Frontal cortex (tissue), 4 donors: ENCODE measurements at places on chromosomes 16 and 17.

DNA sequence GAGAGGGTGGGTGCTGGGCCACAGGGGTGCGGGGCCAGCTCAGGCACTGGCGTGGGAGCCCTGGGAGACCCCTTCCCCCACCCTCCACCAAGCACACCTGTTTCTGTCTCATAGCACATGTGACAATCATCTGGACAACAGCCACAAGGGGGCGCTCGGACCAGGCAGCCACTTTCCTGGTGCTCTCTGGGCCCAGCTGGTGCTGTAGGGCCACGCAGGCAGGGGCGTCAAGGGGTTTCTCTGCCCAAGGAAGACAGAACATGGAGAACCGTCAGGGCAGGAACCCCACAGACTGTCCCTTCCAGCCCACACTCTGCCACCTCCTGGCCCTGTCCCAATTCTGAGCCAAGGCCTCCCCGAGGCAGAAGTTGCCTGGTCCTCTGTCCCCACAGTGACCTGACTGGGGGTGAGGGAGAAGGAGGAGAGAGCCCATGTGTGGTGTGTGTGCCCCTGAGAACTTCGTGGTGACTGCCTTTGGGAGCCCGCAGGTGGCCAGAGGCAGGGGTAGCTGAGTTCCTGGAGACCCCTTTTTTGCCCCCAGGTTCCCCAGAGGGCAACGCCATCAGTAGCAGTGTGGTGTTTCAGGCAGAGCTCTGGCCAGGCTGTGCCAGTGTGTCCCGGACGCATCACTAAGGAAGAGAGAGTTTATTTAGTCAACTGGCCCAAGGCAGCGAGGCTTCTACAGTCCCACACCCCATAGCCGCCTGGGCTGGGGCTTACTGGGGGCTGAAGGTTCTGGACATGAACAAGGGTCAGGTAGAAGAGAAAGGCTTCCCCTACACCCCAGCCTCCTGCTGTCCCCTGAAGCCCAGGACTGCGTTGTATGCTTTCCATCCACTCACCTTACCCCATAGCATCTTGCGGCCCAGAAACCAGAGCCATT is 3.1 kb upstream of the SETD6 start:
- DNase-seq = no peak

GRCh38 chr16:14611660-14612059 is 18.4 kb downstream of the PARN start:
- no peak for DNase-seq

DNA sequence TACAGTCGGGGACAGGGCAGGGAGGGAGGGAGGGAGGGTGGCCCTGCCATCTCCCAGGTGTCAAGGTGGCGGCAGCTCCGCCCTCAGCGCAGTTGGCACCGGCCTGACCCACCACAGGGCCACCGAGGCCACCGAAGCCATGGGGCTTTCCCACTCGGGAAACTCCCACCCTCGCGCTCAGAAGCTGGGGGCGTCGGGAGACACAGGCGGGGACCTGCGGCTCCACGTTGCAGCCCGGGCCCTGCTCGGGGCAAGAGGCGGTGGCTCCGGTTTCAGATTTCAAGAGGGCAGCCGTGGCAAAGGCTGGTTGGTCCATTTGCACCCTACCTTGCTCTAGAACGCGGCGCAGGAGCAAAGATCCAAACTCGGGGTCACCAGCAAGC is 544 bp downstream of the CYB561 start:
- no peak for DNase-seq

- DNase-seq = no peak
Measured at GRCh38 chr17:76432712-76433336, 20.1 kb downstream of the UBE2O start.

GRCh38 chr17:81528651-81529436 is 667 bp downstream of the FSCN2 start:
- no peak for DNase-seq

DNA sequence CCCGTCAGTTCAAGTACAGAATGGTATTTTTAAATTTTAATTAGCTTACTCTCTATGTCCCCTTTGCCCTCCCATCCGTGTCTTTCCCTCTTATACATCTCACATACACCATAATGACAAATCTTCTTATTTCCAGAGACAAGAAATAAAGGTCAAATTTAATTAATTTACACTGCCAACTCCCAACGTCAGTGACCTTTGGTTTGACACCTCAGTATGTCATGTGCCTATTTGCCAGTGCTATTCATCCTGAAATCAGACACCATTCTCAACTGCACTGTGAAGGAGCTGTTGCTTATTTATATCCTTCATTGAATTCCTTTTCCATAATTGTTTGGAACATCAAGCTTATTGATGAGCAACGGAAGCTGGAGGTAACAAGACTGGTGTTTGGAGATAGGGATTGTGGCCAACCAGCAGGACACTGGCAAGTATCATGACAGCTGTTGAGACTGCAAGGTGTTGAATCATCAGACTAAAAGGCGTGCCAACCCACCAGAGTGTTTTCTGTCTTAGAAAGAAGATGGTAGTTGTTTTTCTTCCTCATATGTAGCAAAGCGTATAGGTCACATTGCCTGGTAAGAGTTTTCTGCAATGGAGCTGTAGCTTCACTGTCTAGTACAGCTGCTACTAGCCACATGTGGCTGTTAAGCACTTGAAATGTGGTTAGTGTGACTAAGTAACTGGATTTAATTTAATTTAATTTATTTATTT is 12.5 kb downstream of the CALCOCO2 start:
- no peak for DNase-seq

GRCh38 chr16:79767421-79768275 is 167.1 kb upstream of the MAF start:
- no peak for DNase-seq

DNA sequence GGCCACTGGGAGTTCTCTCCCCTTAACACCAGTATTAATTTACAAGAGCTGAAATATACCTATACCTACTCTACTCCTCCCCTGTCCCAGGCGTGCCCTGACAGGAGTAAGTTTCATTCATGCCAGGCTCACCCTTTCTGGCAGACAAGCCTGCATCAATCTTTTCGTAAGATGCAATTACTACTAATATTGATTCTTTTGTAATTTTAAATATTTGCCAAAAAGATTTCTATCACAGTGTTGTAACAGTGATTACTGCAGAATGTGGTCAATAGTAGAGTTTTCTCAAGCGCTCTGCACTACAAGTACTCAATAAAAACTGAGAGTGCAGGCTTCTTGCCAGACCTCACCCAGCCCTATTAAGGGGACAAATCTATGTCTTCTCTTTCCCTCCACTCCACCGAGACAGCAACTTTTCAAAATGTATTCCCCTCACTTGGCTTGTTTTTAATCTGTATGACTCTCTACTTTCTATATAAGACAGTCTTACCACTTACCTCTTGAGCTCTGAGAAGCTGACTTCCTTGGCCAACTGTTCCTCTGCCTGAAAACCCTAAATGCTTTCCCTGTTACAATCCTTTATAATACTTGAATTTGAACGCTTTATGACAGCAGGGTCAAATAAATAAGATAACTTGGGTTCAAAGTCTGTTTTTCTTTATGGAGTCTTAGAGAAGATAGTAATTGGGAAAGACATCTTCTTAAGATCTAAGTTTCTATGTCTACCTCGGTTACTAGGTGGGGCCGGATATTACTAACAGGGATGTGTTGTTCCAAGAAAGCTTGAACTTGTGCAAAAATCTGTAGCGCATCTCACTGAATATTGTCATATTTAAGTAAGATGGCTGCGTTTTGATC is at the start of gene TMIGD1:
TMIGD1 (minus strand) TSS at position 555 of the 858 bp plus-strand sequence. CDS start 1,924 bp downstream, outside the sequence.
- no peak for DNase-seq

DNA sequence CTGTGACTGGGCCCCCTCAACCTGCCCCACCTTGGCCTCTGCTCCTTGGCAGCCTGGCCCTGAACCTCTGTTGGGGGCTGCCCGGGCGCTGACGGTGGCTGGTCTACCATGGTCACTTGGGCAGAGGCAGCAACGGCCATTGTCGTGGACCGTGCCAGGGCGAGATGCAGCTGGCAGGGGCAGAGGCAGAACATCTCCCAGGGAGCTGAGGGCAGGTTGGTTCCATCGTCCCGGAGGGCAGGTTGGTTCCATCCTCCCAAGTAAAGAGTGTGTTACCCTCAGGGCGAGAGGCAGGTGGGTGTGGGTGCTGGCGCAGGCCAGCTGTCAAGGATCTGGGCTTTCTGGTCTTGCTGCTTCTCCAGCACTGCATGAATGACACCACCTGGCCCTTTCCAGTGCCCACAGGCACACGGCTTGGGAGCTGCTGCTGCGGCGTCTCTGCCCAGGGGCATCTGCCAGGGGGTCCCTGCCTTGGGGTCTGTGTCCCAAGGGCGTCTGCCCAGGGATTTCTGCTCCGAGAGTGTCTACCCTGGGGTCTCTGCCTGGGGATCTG is 12.0 kb downstream of the ACSF3 start:
- DNase-seq = no peak

DNA sequence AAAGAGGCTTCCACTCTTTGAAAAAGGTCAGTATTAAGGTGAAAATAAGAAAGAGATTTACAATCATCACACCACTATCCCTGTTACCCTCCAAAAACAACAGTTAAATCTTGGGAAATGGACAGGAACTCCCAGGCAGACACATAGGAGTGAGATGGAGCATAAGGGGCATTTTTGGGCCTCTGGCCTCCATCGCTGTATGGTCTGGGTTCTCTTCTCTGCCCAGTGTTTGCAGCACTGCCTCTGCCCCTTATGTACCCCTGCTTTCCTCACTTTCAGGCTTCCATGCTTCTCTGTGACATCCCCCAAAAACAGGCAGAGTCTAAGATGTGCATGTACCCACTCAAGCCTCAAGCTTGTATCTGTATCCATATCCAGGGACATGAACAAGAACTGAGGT is 630 bp upstream of the HOXB2 start:
- no peak for DNase-seq
